Stimulated activated CD4-positive, alpha-beta T cell treated with anti-CD3 and anti-CD28 coated beads, Interleukin-4, amount 100 ng/mL, for 24 hours (primary cell): ENCODE measurements at places on chromosomes 1 and 21.

DNA sequence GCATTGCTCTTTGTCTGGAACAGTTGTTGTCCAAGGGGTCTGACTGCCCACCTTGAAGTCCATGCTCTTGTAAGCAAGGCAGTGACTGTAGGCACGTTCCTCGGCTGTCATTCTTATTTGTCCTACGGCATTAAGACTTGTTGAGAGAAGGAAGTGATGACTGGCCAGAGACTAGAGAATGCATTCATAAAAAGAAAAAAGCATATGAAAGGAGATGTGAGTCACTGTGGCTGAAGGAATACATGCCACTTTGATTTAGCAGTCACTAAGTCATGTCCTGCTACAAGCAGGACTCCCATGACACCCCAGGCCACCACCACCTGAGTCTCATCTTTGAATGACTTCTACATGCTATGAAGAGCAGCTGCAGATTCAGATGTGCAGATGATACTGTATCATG lies 50.5 kb downstream of the CNN3 start:
- no peak for DNase-seq

DNA sequence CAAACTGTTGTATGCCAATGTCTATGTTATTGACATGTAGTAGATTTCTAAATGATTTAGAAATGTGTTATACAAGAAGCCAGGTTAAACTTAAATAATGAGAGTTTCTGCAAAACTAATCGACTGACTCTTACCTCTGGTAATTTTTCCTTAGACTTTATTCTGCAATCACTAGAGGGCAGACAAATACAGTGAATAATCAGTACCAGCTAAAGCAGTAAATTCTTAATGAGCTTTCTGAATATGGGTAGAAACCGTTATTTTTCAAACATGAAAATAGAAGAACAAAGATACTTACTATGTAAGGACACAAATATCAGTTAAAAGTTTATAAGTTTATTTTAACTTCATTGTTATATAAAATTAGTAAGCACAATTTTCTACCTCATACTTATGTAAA lies 97.9 kb upstream of the RGS1 start:
- DNase-seq = no peak

GRCh38 chr1:91640877-91641526 lies 140.4 kb downstream of the CDC7 start:
- DNase-seq = no peak

- DNase-seq = no peak
Observed at GRCh38 chr1:161200992-161201835, 953 bp upstream of the NDUFS2 start.

- DNase-seq = no peak
Observed at GRCh38 chr1:206686478-206687249, 2.0 kb downstream of the MAPKAPK2 start.

DNA sequence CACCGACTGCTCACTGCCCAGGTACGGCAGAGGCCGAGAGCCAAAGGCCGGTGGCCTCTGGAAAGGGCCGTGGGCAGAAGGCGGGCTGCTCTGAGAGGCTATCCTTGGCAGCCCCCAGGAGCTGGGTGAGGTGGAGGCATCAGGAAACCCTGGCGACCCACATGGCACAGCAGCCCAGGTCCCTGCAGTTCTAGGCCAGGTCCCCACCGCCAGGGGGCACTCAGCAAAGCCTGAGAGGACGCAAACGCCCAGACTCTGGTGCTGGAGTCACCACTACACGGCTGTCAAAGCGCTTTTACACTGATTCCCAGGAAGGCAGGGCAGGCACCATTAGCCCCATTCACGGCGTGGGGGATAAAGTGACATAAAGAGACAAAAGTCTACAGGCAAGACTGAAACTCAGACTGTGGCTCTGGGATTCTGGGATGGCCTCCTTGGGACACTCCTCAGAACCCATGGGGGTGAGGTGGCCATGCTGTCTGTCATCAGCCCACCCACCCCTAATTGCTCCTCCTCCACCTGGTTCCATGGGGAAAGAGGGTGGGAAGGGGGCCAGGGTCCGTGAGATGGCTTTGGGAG lies 4.9 kb downstream of the PLEKHG5 start:
- DNase-seq = peak; percentile 90

- DNase-seq = no peak
Observed at GRCh38 chr1:30232288-30232899, 491.0 kb downstream of the MATN1 start.

DNA sequence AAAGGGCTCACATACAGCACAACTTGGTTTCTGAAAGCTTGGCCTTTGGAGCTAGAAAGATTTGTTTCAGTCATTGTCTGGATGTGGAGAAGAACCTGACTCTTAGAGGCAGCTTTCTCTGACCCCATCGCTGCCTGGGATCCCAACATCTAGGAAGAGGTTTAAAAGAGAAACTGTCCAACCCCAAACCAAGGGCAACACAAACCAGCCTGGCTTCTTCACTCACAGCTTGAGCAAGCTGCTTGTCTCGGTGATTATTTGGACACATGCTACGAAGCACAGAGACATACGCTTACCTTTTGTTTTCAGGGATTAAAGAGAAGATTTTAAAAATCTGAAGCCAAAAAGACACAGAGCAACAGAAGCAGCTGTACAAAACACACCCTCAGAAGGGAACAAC lies 109.8 kb downstream of the ETS2 start:
- no peak for DNase-seq

GRCh38 chr21:46065914-46066551 lies 31.9 kb upstream of the COL6A2 start:
- no peak for DNase-seq
